Mesenteric fat pad (tissue), 1 donor: ENCODE measurements at places on chromosomes 5 and 9. TPM values are rescaled to one million over a fixed set of nuclear protein-coding genes. Genes with fewer than 3 reads are reported as not detected.

SERF1B gene
- 20.4 TPM for total RNA-seq

OBP2B gene
- total RNA-seq, result not detected

FOCAD gene
- total RNA-seq, result 21.6 TPM

KIF12 gene
- total RNA-seq, result 0.84 TPM

CD180 gene
- total RNA-seq, result 2.6 TPM

LAMC3 gene
- 4.8 TPM for total RNA-seq

MRPL41 gene
- total RNA-seq, result 81.6 TPM

TMEM174 gene
- total RNA-seq, result not detected

STK10 gene
- 82.2 TPM for total RNA-seq

ZDHHC11B gene
- total RNA-seq, result 6.9 TPM

MVB12B gene
- 22.2 TPM for total RNA-seq

SLC1A1 gene
- total RNA-seq, result 8.2 TPM

TMOD1 gene
- total RNA-seq, result 5.8 TPM

FAM193B gene
- 63.1 TPM for total RNA-seq

PIP5K1B gene
- total RNA-seq, result 0.74 TPM

MAT2B gene
- 34.3 TPM for total RNA-seq

RMI1 gene
- 3.6 TPM for total RNA-seq

DMRT3 gene
- total RNA-seq, result 1.1 TPM

SPINK7 gene
- total RNA-seq, result not detected

LRRC19 gene
- not detected for total RNA-seq

BARHL1 gene
- total RNA-seq, result not detected

PTPRD gene
- 18.0 TPM for total RNA-seq

PALM2AKAP2 gene
- total RNA-seq, result 120 TPM

UAP1L1 gene
- total RNA-seq, result 28.1 TPM

PCDHGB2 gene
- 3.1 TPM for total RNA-seq

KLHL3 gene
- total RNA-seq, result 3.5 TPM

IFNA16 gene
- not detected for total RNA-seq

NREP gene
- total RNA-seq, result 6.8 TPM

SCGB3A2 gene
- total RNA-seq, result not detected

OR1K1 gene
- total RNA-seq, result not detected

SVEP1 gene
- 359 TPM for total RNA-seq

FOXD4L6 gene
- not detected for total RNA-seq

IRGM gene
- total RNA-seq, result 0.19 TPM

PCDHB4 gene
- 2.5 TPM for total RNA-seq

CYSRT1 gene
- total RNA-seq, result 0.42 TPM

OBP2A gene
- not detected for total RNA-seq

IL3 gene
- total RNA-seq, result not detected

NTRK2 gene
- total RNA-seq, result 14.4 TPM

SPATA31A3 gene
- not detected for total RNA-seq

RGS3 gene
- total RNA-seq, result 116 TPM

SPINK6 gene
- not detected for total RNA-seq

UBTD2 gene
- total RNA-seq, result 13.0 TPM

CEP78 gene
- 9.4 TPM for total RNA-seq

MRPL22 gene
- total RNA-seq, result 38.8 TPM

EPB41L4B gene
- total RNA-seq, result 48.6 TPM

IL9 gene
- total RNA-seq, result not detected

PAIP1 gene
- total RNA-seq, result 89.0 TPM

KIAA0825 gene
- total RNA-seq, result 3.8 TPM

PRR16 gene
- total RNA-seq, result 3.3 TPM

ANKRD20A1 gene
- 2.2 TPM for total RNA-seq

PCSK1 gene
- 1.6 TPM for total RNA-seq

ELAVL2 gene
- not detected for total RNA-seq
